ENCODE measurements at places on chromosomes 12 and 14.
A peak's percentile ranks its signal among the peaks of the same experiment; 100 is the strongest.

DNA sequence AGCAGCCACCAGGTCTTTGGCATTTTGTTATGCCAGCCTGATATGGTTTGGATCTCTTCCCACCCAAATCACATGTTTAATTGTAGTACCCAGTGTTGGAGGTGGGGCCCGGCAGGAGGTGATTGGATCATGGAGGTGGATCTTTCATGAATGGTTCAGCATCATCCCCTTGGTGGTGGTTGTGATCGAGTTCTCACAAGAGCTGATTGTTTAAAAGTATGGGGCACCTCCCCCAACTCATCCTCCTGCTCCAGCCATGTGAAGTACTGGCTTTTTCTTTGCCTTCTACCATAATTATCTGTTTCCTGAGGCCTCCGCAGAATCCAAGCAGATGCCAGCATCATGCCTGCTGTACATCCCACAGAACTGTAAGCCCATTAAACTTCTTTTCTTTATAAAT lies 12.8 kb upstream of the PRKD1 start:
- DNase-seq = no peak

DNA sequence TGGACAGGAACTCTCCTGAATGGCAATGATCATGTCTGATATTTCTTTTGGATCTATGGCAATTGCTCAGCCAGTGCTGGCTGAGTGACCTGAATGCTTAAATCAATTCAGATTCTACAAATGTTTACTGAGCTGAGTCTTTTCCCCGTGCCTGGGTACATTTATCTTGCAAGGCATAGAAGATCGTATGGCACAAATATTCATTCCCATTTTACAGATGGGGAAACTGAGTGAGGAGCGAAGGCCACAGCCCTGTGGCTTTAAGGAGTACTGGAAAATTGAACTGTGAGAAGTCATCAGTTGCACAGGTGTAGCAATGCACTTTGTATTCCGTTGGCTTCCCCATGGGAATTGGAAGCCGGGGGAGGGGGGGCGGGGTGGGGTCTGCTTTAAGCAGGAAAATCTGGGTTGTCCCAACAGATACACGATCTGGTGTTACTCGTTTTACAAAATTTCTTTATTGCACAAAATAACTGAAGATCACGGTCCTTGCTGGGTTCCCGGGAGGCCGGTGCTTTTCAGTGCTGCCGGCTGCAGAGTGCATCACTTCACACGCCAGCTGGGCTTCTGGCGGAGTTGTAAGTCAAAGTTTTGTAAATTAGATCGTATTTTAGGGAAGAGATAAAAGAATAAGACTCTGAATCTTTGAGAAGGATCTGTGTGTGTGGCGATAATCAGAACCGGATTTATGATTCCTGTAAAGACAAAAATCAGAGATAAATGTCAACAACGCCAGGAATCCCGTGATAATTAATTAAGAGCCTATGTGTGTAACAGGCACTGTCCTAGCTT lies 75.0 kb upstream of the MAP1LC3B2 start:
- DNase-seq = no peak

- no peak for DNase-seq
Observed at GRCh38 chr14:36294543-36294942, 25.9 kb downstream of the MBIP start.

DNA sequence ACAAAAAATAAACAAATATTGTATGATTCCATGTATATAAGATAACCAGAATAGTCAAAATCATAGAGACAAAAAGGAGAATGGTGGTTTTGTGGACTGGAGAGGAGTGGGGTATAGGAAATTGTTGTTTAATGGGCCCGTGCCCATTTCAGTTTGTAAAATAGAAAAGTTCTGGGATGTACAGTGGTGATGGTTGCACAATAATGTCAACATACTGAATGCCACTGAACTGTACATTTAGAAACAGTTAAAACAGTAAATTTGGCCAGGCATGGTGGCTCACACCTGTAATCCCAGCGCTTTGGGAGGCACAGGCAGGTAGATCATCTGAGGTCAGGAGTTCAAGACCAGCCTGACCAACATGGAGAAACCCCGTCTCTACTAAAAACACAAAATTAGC lies 40.1 kb downstream of the NUMB start:
- DNase-seq = no peak

DNA sequence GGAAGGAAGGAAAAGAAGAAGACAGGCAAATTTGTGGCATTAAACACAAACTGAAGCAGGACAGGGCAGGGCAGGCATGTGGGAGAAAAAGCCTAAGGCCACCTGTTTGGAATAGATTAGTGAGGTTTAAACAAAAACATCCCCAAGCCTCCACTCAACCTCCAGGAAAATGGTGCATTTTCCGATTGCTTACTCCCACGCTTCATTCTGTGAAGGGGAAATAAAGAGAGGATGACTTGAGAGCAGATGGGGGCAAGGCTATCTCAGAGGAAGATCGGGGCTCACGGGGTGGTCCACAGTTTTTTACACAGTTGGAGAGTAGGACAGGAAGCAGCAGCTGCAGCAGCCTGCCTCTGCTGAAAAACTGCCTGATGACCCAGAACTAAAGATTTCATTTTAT lies 250.9 kb downstream of the DUSP6 start:
- DNase-seq = no peak

DNA sequence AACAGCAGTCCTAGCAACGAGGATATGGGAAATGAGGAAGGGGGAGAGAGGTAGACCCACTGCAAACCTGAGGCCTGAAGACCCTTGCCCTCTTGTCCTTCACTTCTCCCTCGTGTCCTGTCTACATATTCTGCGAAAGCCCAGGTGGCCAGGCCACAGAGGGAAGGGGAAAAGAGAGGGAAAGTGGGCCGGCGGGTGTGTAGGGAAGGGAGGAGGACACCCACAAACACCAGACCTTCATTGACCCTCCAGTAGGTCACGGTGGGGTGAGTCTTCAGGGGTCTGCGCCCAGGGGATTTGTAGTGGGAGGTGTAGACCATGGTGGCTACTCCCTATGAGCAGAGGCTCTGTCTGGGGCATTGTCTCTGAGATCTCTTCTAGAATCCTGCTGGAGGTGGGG lies 3.8 kb downstream of the FAIM2 start:
- no peak for DNase-seq

GRCh38 chr14:98932431-98933325 lies 339.3 kb downstream of the BCL11B start:
- DNase-seq = no peak

DNA sequence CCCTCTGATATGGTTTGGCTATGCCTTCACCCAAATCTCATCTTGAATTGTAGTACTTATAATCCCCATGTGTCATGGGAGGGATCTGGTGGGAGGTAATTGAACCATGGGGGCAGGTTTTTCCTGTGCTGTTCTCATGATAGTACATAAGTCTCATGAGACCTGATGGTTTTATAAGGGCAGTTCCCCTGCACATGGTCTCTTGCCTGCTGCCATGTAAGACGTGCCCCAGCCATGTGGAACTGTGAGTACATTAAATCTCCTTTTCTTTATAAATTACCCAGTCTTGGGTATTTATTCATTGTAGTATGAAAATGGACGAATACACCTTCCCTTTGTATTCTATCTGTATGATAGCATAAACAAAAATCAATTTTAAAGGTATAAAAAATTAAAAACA lies 333.4 kb upstream of the FBXO33 start:
- no peak for DNase-seq

GRCh38 chr14:92458136-92459029 lies 55.2 kb upstream of the RIN3 start:
- DNase-seq = no peak

GRCh38 chr12:49669796-49670195 lies 37.4 kb downstream of the FMNL3 start:
- DNase-seq = no peak

DNA sequence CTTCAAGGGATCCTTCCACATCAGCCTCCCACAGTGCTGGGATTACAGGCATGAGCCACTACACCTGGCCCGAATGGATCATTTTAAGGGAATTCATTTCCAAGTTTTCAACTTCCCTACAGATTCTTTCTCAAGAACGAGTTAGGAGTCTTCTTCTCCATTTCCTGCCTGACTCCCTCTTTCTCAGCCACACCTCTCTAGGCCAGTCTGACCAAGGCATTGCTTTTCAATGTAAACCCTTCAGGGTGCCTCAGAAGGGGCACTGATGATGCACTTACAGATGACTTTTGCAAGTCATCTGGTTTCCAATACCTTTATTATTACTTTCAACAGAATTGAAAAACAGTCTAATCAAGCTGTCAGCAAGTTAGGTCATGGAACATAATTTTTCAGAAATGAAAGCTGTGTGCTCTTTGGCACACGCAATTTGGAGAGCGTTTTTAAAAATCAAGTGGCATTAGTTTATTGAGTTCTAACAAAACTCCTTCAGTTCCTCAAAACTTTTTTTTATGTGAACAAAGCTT lies 47.2 kb downstream of the SVOP start:
- DNase-seq = no peak

GRCh38 chr12:94628819-94629472 lies 21.4 kb downstream of the TMCC3 start:
- no peak for DNase-seq

DNA sequence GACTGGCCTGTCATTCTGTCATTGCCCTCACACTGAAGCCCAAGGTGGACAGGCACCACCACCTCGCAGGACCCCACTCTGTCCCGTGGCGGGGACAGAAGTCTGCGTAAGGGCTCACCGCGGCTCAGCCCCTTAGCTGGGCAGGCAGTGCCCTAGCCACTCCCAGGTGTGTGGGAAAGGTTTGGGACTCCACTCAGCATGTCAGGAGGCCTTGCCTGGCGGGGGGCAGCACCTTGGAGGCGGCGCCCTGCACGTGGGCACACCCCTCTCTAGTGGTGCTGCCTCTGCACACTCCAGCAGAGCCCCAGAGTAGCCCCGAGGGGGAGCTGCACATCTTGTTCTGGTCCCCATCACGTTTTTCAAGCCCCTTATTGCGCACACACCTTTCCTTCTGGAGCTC lies 35.6 kb downstream of the FIGNL2 start:
- no peak for DNase-seq

DNA sequence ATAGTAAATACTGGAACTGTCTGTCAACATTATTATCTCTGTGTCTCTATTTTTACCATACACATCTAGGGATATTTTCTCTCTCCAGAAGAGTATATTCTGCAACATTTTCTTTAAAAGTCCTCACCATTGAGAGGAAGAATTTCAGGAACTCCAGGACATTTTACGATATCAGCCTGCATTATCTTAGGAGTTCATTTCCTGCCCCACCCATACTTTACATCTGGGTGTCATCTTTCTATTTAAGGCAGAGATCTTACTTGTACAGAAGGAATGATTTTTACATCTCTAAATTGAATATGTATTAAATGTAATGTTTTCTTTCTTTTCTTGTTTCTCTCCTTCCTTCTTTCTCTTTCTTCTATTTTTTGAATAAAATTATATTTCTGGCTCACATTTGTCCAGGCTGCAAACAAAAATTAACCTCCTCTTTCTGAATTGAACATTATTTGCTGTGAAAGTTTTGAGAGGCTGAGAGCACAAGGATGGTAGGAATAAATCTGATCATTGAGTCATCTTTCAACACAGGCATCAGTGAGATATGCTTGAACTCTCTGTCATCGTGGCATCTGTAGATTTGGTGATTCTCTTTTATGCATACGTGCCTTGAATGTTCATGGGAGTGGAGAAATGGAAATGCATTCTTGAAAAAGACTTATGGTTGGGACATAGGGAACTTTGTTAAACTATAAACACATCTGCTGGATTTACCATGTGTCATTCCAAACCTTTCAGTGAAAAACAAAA lies 753.6 kb downstream of the SLC16A7 start:
- DNase-seq = no peak

- peak; percentile 20 for DNase-seq
Observed at GRCh38 chr12:63846238-63846967, 1.9 kb downstream of the SRGAP1 start.

DNA sequence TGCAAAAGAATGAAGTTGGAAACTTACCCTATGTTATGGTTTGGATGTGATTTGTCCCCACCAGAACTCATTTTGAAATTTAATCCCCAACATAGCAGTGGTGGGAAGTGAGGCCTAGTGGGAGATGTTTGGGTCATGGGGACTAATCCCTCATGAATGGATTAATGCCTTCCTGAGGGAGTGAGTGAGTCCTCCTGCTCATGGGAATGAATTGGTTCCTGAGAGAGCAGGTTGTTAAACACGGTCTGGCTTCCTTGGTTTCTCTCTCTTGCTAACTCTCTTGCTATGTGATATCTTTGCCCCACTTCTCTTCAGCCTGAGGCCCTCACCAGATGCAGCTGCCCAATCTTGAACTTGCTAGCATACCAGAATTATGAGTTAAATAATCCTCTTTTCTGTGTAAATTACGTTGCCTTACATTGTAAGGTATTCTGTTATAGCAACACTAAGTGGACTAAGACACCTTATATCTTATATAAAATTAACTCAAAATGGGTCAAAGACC lies 22.2 kb upstream of the CCDC91 start:
- DNase-seq = no peak

- DNase-seq = no peak
Observed at GRCh38 chr14:51954657-51955056, 34.7 kb upstream of the RTRAF start.

DNA sequence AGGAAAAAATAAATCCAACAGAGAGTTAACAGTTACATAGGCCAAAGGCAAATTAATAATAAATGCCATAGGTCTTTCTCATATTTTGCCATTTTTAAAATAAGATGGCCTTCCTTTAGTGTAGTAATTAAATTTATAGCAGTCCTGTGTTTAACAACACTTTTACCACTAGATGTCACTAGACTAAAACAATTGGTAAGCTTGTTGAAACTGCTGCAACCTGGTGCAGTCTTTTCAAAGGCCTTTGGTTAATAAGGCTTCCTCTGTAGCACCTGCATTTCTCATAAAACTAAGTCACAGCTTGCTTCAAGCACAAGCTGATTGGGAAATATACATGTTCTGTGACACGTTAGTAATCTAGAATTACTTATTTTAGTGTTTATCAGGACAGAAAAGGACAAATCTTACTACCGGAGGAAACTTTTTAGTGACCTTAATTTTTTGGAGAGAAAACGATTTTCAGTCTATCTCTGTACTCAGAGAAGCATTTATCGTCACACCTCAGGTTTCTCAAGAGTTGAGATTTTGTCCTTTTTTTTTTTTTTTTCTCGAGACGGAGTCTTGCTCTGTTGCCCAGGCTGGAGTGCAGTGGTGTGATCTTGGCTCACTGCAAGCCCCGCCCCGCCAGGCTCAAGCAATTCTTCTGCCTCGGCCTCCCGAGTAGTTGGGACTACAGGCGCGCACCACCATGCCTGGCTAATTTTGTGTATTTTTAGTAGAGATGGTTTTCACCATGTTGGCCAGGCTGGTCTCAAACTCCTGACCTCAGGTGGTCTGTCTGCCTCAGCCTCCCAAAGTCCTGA lies 20.0 kb downstream of the BORCS5 start:
- peak; percentile 83 for DNase-seq

GRCh38 chr12:125114365-125115141 lies 49.3 kb downstream of the AACS start:
- DNase-seq = no peak

DNA sequence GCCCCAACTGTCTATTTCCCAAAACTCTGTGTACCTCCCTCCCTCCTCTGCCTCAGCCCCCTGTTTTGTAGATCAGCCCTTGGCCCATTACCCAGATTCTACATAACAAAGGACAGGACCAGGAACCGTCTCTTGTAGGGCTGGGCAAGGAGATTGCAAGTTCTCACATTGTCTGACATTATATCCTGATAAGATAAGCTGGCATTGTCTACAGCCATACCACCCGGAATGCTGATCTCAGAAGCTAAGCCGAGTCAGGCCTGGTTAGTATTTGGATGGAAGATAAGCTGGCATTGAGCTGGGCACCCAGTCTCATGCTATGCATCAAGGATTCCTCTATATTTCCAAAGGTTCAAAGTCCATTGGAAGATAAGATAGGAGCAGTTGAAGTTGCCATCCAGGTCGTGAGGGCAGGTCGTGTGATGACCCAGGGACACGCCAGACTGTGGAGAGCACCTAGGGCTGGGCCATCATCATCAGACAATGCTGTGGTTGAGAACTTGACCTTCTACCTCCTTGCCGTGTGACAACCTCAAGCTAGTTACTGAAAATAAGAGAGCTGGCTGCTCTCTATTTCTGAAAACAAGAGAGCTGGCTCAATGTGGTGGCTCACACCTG lies 29.5 kb downstream of the PHETA1 start:
- DNase-seq = no peak

Measured in NCI-H446 (cell line).